Foreskin keratinocyte (primary cell): ENCODE measurements at places on chromosomes 11 and 22.

- DNase-seq: no peak
These were observed 68.7 kb downstream of the MRTFA start for GRCh38 chr22:40567626-40568328.

DNA sequence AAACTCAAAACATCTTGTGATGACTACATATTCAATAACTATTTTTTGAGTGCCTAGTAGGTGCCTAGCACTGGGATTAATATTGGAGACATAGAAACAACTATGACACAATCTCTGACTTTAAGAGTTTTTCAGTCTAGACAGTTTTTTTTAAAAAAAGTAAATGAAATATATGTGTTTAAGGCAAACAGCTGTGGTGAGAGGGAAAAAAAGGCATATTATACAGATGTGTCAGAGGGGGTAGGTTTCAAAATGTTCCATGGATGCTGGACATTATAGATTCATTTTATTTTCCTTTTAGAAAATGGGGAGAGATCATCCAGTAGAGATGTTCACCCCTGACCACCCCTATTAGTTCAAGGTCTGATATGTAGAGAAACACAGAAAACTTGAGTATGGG is 90.8 kb downstream of the LUZP2 start:
- peak; percentile 9 for DNase-seq

- peak; percentile 87 for DNase-seq
These were observed 457.0 kb downstream of the DLG2 start for GRCh38 chr11:85170184-85170583.

DNA sequence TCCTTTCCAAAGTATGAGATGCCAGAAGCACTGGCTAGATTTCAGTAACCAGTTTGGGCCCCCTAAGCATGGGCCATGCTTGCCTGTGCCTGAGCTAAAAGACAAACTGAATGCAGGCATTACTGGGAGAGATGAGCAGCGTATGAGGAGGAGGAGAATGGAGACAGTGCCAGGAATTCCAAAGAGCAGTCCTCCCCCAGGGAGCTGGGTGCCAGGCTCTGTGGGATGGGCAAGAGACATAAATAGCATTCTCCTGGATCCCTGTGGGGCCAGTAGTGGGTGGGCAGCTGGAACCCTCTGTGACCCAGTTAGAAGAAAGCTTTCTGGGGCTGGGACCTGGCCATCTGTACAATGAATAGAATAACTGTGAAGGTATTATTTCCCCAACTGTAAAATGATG is 235.6 kb downstream of the KCNA4 start:
- DNase-seq: no peak

GRCh38 chr11:10050561-10050960 is 243.5 kb downstream of the SBF2 start:
- DNase-seq: peak; percentile 73

GRCh38 chr11:12182302-12182675 is 71.9 kb downstream of the MICAL2 start:
- no peak for DNase-seq

- DNase-seq: no peak
These were observed at the start of gene TEX12 for GRCh38 chr11:112167145-112167544. TSS of gene TEX12 (plus strand) at chr11:112167372. CDS start at chr11:112169269, 1,897 bp downstream.

GRCh38 chr11:10373340-10373739 is 68.5 kb downstream of the ADM start:
- DNase-seq: no peak

DNA sequence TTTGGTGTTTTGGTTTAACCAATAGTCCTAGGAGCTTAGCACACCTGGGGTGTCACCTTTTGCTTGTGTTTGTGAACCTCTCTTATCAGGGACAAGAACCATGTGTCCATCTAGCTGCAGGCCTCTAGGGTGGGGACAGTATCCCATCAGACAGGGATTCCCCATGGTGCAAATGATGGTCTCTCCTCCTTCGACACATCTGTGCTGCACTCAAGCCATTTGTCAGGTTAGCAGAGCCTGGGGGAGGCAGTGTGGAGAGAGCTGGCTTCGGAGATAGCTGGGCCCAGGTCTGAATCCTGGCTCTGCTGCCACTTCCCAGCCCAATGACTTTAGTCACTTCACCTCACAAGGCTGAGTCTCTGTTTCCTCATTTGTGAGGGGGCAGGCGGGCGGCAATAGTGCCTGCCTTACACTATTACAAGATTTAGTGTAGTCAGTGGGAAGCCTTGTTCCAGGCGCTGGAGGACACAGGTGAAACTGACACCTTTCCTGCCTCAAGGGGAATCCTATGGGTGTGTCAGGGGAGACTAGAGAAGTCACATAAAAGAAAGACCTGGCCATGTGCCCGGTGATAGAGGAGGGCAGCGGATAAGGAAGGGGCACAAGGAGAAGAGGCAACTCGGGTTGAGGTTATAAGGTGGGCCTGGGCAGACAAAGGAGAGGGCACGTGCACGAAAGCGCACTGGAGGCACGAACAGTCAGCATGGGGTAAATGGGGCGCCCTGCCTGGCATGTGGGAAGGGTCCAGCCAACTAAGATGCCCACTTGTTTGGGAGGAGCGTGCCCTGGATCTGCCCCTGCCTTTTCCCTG is 12.6 kb downstream of the KLHL35 start:
- no peak for DNase-seq

DNA sequence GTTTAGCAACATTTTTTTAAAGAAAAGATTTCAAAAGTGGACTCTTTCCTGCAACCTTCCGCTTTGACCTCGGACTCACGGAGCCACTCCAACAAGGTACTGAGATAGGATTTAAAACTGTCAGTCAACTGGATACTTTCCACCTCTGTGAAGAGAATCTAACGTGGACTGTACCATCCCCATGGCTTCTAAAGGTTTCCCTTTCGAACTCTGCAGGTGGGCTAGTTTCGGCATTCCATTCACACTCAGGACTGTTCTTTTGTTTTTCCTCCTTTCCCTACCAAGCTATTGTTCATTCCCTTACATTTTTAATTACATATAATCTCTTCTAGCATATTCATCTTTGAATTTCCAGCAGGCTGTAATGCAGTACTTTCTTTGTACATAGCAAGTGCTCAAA is 88.5 kb upstream of the AKIP1 start:
- DNase-seq: no peak

- no peak for DNase-seq
These were observed 147.9 kb downstream of the ATG16L2 start for GRCh38 chr11:72962084-72962483.

DNA sequence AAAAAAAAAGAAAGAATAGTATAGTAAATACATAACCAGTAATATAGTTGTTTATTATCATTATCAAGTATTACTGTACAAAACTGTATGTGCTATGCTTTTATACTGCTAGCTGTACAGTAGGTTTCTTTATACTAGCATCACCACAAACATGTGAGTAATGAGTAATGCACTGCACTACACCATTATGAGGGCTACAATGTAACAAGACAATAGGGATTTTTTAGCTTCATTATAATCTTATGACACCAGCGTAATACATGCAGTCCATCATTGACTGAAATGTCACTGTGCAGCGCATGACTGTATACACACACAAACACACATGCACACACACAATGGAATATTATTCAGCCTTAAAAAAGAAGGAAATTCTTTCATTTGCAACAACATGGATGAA is 111.5 kb upstream of the ZBED5 start:
- no peak for DNase-seq

DNA sequence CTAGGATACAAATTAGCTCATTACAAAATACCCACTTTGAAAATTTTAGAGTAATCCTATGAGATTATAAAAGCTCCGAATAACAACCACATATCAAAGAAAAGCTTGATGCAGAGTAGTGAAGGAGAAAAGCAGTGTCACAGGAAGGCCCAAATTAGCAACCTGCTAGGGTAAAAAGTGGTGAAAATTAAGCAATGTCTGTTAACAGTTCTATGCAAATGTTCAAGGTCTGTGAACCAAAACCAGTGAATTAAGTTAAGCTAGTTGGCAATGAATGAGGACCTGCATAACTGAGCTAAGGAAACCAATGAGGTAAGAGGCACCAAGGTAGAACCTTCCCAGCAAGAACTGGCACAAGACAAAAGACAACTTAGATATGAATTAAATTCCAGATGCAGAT is 29.6 kb downstream of the PRDM10 start:
- DNase-seq: no peak

DNA sequence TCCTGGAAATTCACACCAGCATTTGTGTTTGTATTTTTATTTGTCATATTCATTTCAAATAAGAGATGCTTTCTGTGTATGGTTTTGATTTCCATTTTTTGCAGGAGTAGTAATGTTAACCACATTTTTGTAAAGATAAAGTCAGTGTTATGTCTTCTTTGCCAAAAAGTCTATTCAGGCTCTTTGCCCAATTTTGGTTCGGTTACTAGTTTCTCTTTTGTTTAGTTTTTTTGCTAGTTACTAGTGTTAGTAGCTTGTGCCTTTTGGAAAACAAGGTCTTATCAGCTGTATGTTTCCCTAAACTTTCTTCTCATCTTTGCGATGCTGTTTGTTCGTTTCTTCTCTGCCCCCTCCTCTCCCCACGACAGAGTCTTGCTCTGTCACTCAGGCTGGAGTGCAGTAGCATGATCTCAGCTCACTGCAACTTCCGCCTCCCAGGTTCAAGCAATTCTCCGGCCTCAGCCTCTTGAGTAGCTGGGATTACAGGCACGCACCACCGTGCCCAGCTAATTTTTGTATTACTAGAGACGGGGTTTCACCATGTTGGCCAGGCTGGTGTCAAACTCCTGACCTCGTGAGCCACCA is 112.3 kb upstream of the GRK3 start:
- no peak for DNase-seq

DNA sequence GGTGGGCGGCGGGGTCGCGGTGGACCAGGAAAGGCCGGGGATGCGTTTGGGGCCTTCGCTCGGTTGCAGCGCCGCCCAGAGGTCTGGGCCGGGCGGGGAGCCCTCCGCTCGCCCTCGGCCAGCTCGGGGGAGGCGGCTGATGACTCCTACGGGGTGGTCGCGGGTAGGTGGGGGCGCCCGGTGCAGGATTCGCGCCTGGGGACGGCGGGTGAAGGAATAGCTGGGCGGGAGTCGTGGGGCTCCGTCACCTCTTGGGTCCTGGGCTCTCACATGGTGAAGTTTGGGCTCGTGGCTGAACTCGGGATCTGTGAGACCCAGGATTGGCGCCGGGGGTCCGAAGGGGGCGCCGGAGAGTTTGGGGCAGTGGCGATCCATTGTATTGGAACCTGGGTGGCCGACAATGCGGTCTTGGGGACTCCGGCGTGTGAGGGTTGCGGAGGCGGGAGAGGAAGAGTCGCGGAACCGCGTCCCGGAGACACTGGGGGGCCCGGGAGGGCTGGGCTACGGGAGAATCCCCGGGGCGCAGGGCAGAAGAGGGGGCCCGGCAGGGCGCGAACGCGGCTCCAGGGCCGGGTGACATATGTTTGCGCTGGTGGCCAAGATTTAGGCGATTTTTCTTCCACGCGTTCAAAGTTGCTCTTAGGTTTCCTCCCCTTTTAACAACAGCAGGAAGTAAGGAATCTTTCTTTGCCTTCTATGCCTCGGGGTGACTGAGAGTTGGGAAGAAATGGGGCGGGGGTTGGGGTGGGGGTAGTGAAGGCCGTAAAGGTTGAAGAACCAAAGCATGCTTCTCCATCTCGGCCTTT is 935 bp downstream of the QSER1 start:
- DNase-seq: peak; percentile 31

DNA sequence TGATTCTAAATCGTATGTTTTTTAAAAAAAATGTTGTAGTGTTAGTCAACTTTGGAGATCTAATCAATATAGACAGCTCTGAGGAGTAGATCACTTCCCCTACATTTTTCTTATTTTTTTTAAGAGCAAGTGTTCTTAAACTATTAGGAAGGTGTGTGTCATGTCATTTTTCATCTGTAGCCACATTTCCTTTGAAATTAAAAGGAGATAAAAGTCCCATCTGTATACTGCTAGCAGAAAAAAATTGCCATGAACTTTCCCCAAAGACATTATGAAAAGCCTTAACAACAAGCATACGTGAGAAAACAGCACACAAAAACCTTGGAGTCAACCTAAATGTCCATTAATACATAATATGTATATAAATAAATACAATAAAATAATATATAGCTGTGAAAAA is 286.6 kb downstream of the ETS1 start:
- DNase-seq: no peak

GRCh38 chr22:32528316-32528715 is 53.7 kb downstream of the FBXO7 start:
- DNase-seq: no peak

DNA sequence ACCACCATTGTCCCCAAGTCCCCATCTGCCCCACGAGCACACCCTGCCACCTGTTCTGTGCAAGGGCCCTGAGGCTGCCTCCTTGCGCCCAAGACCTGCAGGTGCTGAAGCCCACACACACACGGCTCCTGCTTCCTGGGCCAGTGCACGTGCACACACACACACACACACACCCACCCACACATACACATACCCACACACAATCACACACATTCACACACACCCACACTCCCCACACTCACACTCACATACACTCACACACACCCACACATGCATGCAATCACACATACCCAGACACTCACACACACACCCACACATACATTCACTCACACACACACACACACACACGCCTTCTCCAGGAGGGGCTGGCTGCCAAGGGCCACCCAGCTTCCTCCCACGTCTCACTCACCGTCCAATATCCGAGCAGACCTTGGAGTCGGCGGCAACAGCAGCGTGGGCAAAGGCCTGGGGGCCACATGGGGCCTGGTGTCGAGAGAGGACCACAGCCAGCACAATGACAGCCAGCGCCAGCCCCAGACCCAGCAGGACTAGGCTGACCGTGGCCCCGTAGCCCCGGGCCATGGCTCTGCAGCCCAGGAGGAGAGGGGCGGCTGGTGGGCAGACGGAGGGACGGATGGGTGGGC is 616 bp downstream of the GGT5 start:
- no peak for DNase-seq

GRCh38 chr11:78576549-78577097 is 2.0 kb upstream of the NARS2 start:
- DNase-seq: no peak

DNA sequence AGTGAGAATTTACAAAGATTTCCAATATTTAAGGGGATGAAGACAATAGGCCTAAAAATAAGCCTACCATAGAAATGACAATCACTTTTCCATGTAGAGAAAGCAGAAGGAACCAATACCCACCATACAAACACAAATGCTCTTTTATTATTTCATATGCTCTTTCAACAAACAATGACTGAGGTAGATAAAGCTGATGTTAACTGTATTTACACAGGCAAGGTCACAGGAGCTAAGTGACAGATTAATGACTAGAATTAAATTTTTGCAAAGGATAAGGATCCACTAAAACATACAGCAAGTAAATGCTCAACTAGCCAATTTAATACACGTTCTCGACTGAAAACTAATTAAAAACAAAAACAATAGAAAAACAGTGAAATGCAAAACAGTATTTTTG is 34.2 kb downstream of the PICALM start:
- DNase-seq: no peak

DNA sequence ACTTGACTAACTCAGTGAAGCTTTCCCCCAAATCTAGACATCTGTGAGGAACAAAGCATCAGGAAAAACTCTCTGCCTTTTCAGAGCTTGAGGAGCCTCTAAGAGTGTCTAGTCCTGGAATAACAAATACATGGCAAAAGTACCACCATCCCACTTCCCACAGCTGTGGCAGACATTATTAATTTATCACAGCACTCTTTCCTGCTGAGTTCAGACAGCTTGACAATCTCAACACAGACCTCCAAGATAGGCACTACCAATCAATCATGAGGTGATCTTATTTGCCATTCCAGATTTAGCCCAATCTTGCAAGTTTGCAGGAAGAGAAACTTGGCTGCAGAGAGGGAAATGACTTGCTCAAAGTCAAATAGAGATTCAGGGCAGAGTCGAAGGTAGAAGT is 202.8 kb downstream of the MN1 start:
- no peak for DNase-seq
